NCI-H1694 treated with DMSO at 0.1 percent for 48 hours (cell line): ENCODE measurements at places on chromosomes 3 and 15.

- no peak for DNase-seq
Observed at GRCh38 chr15:66773129-66773873, 71.3 kb downstream of the SMAD6 start.

GRCh38 chr3:156240642-156241041, 120.3 kb downstream of the KCNAB1 start:
- no peak for DNase-seq

DNA sequence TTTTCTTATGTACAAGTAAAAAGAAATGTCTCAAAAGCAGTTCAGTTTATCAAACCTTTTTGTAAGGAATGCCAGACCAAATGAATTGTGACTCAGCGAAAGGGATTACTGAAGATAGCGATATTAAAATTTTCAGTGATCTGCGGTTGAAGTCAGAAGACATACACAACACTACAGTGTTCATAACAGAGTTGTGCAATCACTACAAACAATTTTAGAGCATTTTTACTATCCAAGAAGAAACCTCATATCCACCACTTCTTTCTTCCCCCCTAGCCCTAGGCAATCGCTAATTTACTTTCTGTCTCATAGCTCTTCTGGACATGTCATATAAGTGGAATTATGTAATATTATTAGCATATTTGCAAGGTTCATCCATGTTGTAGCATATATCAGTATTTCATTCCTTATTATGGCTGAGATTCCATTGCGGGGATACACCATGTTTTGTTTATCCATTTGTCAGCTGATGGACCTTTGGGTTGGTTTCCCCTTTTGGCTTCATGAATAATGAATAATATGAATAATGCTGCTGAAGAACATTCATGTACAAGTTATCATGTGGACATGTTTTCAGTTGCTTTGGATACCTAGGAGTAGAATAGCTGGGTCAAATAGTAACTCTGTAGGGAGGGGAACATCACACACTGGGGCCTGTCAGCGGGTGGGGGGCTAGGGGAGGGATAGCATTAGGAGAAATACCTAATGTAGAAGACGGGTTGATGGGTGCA, 23.6 kb upstream of the ALPK3 start:
- DNase-seq, result no peak

DNA sequence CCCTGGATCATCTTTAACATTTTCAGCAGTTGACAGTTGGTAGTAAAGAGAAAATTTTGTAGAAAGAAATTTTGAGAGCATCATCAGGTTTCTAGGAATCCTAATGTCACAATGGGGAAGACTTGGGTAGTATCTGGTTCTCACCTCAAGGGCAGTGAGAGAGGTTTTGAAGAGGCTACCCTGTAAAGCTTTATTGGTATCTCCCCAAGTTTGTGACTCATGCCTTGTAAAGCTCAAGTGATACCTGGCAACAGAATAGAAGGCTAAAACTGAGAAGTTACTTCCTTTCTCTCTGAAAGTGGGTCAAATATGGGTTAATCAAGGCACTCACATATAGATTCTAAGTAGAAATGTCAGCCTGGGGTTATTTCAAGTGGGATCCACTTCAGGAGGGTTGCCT, 196.4 kb downstream of the SUCNR1 start:
- DNase-seq, result no peak

GRCh38 chr3:55668359-55668758, 181.3 kb upstream of the WNT5A start:
- DNase-seq, result no peak

GRCh38 chr15:66866656-66867055, 164.6 kb downstream of the SMAD6 start:
- no peak for DNase-seq

- no peak for DNase-seq
Observed at GRCh38 chr15:62933386-62933785, 109.2 kb upstream of the TPM1 start.

DNA sequence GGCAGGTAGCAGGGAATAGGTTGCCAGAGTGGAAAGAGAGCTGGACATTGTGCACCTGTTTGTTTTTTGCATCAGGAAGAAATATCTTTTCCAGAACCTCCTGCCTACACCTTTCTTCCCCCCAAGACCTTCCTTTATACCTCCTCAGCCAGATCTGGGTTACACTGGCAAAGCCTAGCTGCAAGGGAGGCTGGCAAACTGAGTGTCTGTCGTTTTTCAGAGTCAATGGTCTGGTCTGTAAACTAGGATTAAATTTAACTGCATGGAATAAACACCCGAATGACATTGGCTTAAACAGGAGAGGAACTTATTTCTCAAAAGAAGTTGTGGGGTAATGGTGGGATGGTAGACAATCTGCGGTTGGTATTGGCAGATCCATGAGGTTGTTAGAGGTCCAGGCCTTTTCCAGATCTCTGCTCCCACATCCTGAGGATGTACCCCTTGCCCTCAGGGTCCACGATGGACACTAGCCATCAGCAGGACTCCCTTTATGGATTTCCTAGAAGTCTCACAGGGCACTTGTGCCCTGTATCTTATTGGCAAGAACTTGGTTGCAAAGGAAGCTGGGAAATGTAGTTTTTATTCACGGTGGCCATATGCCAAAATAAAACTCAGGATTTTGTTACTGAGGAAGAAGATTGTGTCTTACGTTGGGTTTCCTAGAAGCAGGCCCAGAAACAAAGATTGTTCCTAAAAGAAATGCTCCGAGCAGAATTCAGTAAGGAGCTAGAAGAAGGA, 3.2 kb upstream of the RARRES1 start:
- no peak for DNase-seq

DNA sequence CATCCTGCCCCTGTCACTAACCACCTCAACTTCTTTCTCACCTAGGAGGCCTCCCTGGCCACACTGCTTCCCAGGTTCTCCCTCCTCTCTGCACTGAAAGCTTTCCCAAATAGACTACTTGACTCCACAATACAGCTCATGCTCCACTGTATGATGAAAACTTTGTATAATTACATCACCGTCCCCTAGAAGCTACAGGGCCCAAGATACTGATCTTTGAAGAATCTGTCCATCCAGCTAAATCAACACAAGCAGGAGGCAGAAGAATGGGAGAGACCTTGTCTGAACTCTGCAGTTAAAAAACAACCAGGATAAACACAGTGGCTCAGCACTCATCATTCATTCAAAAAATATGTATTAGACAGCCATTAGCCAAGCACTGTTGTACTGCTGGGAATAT, 26.4 kb upstream of the RPS17 start:
- no peak for DNase-seq

GRCh38 chr15:68080334-68080733, 26.2 kb downstream of the PIAS1 start:
- no peak for DNase-seq

DNA sequence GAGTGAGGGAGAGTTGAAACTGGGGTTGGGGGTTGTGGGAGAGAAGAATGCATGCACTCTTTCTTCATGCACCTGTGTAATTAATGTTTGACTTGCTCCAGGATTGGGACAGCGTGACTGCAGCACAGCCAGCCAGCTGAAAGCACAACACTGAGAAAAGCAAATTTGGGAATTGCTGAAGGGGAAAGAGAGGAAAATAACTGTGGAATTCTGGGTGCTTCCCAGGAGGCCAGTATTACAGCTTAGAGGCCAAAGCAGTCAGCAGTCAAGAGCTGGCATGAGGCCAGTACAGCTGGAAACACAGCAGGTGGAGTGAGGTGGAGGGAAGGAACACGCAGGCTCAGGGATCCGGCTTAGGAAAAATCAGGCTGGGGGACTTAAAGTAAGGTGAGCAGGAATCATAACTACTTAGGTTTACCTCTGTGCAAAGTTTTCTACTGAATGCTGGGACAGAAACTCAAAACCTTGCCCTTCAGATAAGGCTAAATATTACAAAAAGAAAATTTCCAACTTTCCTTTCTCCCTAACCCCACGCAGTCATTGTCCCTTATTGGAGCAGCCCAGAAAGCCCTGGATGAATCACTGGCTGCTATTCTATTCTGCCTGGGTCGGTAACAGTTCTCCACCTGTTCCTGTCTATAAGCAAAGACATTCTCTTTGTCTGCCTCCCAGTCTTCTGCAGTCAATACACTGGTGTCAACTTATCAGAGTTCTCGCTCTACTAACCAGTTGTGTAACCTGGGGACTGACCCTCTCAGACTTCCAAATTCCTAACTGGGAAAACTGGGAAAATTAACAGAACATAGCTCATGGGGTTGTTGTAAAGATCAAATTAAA, 167.2 kb downstream of the MAGI1 start:
- DNase-seq, result peak; percentile 8

- no peak for DNase-seq
Observed at GRCh38 chr3:81799403-81799802, 38.0 kb upstream of the GBE1 start.

GRCh38 chr15:59812250-59812870, 123.2 kb upstream of the BNIP2 start:
- DNase-seq, result no peak

DNA sequence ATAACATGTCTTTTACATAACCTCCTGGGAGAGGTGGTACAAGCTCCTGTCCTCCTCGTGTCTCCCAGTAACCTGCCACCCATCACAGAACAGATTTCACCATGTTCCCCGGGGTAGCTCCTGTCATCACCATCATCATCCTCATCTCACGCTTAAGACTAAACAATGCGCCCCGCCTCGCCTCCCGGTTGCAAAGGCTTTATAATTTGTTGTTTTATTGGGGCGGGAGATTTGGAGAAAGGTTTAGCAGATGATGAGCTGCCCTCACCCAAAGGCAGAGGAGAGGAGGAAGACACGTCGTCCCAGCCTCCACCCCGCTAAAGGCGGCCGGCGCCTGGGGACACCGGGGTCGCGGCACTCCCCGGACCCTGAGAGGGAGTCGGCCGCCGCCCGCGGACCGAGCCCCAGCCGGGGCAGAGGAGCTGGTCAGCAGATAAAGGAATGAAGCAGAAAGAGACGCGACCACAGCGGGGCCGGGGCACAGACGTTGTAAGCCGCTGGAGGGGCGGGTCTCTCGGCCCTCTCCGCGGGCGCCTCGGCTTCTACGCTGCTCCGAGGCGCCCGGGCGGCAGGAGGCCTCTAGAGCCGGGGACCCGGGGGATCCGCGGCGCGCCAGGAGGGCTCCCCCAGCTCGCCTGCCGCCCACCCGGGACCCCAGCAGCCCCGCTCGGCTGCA, 589 bp downstream of the HERC1 start:
- no peak for DNase-seq

GRCh38 chr15:101397521-101398003, 91.9 kb downstream of the PCSK6 start:
- no peak for DNase-seq

DNA sequence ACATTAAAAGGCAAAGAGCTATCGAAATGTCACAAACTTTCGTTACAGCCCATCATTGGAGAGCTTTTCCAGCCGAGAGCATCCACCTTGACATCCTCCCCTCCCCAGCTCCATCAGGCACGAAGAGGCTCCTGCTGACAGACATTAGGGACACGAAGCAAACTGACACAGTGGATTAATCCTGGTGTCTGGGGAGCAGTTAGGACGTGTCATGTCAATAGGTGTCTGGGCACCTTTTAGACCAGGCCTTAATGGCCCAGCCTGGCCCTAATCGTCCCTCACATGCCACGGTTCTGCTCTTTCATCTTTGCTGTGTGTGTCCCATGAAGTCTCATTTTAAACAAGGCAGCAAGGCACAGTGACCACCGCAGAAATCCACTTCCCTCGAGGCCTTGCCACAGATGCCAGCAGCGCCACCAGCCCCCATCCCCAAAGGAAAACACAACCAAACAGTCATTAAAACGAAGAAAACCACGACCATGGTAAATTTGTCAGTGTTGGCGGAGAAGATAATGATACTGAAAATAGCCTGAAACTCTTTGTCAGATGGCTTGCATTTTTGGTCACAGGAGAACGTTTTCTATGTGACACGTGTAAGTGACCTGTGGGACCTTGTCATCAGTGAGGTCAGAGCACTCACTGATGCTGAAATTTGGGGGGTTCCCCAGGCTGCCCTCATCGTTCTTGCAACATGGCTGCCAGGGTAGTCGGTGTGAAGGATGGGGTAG, 16.3 kb upstream of the PCSK6 start:
- DNase-seq, result no peak

DNA sequence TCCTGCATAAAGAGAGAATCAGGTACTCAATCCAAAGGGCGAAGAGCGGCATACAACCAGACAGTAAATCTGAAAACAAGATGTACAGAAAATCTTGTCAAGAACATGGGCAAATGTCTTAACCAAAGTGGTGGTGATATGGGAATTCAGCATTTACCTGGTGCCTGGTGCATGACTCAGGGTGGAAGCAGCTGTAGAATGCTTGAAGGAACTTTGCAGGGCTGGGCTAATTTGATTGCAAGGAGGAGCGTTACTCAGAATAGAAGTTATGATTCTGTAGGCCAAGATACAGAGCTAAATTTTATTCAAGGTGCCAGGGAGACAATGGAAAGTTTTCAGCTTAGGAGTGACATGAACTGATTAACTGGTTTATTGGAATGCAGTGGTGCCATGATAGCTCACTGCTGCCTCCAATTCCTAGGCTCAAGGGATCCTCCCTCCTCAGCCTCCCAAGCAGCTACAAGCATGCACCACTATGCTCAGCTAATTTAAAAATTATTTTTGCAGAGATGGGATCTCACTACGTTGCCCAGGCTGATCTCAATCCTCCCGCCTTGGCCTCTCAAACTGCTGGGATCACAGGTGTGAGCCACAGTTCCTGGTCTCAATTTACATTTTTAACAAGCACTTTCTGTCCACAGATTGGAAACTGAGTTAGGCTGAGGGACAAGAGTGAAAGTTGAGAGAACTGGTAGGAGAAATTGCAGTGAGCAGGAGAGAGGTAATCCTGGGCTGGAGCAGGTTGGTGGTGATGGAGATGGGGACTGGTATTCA, 91.5 kb upstream of the TBC1D5 start:
- no peak for DNase-seq

DNA sequence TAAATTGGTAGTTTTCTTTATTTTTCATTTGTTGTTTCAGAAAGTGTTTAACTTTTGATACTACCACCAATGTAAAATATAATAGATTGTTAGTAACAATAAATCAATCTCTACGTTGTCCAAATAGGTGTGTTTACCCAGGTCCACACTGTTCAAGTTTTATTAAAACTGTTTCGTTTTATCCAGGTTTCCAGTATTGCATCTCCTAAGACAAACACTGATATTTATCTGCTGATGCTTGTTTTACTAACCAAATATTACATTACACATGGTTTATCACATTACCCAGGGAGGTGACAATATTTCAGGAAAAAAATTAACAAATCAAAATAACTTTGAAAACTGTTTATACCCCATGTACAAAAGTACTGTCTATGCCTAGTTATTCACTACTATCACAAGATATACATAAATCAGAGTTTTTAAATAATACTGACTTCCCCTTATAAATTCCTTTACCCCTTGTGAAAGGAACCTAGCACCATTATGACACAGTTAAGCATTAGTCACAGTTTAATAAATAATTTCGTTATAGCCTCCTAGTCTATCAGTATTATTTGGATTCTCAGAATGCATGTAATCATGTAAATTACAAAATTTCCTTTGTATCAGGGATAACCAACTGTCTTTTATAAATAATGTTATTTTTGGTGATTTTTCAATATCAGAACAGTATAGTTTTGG, 205.3 kb downstream of the ZBTB20 start:
- no peak for DNase-seq

GRCh38 chr3:169077394-169077906, 586.1 kb downstream of the MECOM start:
- DNase-seq, result no peak
